AG08395 (cell line): ENCODE measurements at places on chromosomes 1 and 21.

GRCh38 chr1:199373139-199373538, 654.4 kb upstream of the NR5A2 start:
- DNase-seq = no peak

- DNase-seq = peak; percentile 27
Measured at GRCh38 chr1:244665771-244666217, 12.9 kb downstream of the DESI2 start.

DNA sequence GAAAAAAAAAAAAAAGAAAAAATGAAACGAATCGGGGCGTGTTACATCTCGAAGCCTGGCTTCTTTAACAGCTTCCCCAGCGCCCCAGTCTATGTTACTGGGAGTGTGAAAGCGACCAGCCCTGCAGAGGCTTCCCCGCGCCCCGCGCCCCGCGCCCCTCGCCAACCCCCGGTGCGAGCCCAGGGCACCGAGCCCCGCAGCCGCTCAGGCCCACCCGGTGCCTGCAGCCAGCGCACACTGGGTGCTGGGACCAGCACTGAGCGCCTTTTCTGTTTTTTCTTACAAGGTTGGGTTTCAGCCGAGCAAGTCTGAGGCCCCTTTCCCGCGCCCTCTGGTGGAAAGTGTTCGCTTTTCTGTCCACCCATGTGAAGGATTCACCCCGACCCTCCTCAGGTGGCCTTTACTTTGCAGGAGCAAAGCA, 42.1 kb upstream of the ZNF496 start:
- DNase-seq = peak; percentile 51

DNA sequence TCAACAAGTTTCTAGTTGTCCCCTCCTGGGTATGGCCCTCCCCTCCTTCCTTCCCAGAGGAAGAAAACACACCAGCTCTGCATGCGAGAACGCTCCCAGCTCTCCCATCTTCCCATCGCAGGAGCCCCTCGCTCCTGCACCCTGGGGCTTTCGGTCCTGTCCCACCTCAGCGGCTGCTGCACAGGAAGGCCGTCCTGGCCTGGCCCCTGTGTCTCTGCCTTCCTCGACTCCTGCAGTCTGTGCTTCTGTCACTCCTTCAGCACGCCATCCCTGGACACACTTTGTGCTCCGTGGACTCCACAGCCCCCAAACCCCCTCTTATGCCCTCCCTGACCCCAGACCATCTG, 23.2 kb downstream of the KRTAP10-1 start:
- no peak for DNase-seq

GRCh38 chr1:89907727-89908212, 86.9 kb downstream of the LRRC8D start:
- peak; percentile 31 for DNase-seq

GRCh38 chr1:33443080-33443704, 12.3 kb upstream of the PHC2 start:
- no peak for DNase-seq

- DNase-seq = peak; percentile 29
Measured at GRCh38 chr1:181482521-181483284, 614 bp upstream of the CACNA1E start.

DNA sequence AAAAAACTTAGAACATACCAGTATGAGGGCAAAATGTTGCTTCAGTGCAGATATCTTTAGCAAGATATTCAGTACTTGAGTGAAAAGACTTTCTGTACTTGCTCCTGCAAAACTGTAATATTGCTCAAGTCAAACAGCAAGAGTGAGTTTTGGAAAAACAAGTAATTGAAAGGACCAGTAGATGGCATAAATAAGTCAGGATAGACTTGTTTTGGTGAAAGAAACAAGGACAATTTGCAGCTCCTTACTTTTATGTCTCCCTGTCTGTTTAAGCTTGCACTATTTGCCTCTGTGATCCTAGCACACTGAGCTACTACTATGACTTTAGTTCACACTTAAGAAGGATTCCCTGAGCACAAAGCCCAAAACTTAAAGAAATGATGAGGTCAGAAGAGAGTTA, 39.1 kb downstream of the IFI44 start:
- peak; percentile 61 for DNase-seq

DNA sequence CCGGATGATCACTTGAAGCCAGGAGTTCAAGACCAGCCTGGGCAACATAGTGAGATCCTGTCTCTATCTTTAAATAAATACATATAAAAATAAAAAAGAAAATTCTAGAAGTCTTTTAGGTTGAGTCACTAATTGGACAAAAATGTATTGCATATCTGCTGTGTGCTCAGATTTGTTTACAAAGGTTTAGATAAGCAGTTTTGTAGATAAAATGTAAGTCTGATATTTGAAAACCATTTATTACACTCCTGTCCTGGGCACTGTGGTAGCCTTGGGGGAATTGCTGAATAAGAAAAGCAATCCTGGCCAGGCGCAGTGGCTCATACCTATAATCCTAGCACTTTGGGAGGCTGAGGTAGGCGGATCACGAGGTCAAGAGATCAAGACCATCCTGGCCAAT, 11.6 kb downstream of the GMEB1 start:
- no peak for DNase-seq

DNA sequence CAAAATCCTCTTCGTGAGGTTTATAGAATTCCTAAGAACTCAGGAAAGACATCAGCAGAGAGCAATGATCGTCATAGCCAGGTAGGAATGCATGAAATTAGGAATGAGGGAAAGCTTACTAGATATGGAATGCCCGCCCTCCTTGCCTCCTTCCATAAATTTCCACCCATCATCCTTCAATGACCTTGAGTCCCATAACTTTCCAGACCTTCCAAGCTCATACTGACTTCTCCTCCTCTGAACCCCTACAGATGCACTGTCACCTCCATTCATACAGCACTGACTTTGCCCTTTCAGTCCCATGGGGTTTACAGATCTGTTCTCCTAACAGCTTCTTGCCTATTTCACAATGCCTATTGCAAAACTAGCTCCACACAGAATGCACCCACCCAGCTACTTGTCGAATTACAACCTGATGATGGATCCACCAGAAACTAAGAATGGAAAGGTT, 23.8 kb upstream of the PPP1R15B start:
- DNase-seq = peak; percentile 43

GRCh38 chr1:192805832-192806323, 3.0 kb upstream of the RGS2 start:
- DNase-seq = peak; percentile 80

- no peak for DNase-seq
Measured at GRCh38 chr1:234605983-234606783, 3.8 kb downstream of the IRF2BP2 start.

DNA sequence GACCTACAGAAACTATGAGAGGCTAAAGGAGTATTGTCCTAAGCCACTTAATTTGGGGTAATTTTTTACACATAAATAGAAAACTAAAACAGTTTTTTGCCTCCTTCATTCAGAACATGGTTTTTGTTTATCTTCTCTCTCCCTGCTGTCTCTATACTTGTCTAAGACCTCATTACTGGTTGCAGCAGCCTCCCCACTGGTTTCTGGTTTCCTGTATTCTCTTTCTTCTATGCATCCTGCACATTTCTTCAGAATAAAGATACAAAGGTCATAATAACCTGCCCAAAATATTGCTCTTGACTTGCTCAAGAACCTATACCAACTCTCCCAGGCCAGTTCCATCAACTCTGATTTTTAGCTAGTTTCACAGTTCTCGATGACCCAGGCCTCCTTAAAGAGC, 19.8 kb upstream of the BOLA1 start:
- DNase-seq = no peak

DNA sequence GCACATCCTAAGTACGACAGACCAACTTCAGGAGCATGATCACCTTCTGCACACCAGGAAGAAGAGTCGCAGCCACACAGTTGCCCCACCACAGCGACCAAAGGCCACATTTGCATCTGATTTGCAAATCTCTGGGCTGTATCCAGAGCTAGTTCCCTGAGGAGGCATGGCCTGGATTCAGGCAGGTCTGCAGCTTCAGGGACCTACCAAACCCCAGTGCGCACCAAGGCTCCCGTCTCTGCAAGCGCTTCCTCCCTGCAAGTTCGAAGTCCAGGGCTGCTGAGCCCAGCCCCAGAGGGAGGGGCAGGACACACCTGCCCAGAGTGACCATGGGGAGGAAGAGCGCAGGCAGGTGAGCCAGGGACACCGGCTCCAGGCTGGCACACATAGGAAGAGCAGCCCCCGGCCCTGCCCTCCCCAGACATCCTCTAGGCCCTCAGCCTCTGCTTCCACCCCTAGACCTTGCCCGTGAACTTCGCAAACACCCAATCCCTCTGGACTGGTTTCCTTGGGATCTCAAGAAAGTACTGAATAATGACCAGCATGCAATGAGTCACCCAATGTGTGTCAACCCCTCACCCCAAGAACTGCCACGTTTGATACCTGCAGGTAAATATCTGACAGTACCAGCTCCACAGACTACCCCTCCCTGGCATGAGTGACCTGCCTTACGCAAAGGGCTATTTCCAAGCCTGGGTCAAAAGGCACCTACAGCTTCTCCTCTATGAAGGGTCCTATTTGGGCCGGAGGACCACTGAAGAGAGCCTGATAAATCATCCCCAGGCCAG, 36.8 kb downstream of the CASZ1 start:
- DNase-seq = no peak

- DNase-seq = no peak
Measured at GRCh38 chr1:67802565-67802964, 30.7 kb downstream of the GNG12 start.

DNA sequence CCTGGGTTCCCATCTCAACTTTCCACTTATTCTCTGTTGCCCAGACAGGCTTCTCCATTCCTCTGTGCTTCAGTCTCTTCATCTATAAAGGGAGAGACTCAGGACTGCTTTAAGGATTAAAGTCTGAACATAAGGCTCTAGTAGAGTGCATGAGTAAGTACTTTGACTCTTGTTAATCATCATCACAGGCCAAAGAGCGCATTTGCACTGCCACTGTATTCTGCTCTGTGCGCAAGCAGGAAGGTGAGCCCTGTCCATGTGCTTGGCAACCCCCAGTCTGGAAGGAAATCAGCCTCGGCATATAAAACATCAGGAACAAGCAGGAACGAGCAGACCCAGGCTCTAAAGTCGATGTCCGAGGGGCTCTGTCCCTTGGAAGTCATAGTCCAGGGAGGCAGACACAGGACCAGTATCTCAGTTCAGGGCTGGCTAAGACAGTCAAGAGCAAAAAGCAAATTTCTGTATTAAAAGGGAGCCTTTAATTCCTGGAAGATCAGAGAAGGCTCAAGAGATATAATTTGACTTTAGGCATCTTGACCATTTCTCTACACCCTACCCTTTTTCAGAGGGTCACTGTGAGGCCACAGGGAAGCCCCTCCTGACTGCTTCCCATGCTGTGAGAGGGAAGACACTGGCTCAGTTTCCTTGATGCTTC, 131.2 kb downstream of the TRABD2B start:
- DNase-seq = no peak

- no peak for DNase-seq
Measured at GRCh38 chr1:215054266-215054665, 28.3 kb upstream of the KCNK2 start.

DNA sequence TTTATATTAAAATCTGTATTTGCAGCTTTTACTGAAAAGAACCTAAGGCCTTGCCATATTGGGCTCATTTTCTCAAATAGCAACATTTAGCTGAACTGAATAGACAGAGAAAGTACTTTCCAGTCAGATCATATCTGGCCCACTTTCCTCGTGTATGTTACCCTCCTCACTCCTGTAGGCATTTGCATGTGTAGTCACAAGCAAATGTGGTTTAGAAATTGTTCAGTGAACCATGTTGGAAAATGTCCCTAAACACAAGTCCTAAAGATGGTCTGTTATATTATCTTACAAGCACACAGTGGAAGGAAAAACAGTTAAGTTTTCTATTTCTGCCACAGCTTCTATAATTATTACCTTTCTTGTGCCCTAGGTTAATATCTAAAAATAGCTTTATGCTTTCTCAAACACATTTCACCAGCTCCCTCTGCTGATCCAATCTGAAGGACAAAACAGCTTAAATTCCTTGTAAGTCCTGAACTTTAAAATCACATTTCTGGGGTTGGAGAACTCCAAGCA, 606 bp upstream of the FMO4 start:
- no peak for DNase-seq

DNA sequence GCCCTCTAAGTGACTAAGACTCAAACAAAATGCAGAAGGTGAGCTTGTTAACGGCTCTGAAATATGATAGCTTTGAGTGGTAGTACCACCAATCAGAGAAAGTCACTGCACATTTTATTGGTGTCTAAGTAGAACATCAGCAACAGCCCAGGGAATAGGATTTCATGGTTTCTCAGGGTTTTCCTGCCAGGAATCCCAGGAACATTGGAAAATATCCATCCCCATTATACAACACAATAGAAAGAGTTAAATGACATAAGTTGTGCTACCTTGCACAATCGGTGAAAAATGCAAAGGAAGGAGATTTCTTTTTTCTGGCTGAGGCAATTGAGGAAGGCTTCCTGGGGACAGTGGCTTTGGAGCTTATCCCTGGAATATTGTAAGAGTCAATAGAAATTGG, 283.1 kb downstream of the HLX start:
- no peak for DNase-seq

- DNase-seq = no peak
Measured at GRCh38 chr21:46199436-46200373, 15.4 kb upstream of the SPATC1L start.

DNA sequence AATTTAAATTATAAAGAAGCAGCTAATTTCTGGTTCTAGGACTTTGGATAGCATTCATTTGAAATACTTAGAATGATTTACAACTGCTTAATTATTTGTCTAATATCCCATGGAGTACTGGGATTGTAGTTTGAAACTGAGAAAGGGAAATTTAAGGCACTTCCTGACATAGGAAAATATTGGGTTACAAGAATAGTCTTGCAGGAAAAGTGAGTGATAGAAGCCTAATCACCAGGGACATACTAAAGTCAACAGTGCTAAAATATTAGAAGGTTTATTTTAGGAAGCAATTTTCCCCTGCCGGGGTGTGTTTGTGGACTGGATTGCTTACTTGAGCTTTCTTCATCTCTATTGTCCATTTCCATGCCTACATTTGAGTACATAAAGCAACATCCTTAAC, 661.6 kb downstream of the ADGRL2 start:
- DNase-seq = no peak

GRCh38 chr1:87820668-87821334, 492.1 kb downstream of the LMO4 start:
- no peak for DNase-seq

- no peak for DNase-seq
Measured at GRCh38 chr1:94321662-94322061, 84.3 kb upstream of the ARHGAP29 start.

- DNase-seq = no peak
Measured at GRCh38 chr1:166258017-166258416, 91.2 kb upstream of the FAM78B start.

- DNase-seq = no peak
Measured at GRCh38 chr1:198283222-198283621, 126.4 kb downstream of the NEK7 start.
